ENCODE measurements at places on chromosomes 12 and 14.

- no peak for DNase-seq
Measured at GRCh38 chr12:108054496-108054895, 74.6 kb upstream of the WSCD2 start.

DNA sequence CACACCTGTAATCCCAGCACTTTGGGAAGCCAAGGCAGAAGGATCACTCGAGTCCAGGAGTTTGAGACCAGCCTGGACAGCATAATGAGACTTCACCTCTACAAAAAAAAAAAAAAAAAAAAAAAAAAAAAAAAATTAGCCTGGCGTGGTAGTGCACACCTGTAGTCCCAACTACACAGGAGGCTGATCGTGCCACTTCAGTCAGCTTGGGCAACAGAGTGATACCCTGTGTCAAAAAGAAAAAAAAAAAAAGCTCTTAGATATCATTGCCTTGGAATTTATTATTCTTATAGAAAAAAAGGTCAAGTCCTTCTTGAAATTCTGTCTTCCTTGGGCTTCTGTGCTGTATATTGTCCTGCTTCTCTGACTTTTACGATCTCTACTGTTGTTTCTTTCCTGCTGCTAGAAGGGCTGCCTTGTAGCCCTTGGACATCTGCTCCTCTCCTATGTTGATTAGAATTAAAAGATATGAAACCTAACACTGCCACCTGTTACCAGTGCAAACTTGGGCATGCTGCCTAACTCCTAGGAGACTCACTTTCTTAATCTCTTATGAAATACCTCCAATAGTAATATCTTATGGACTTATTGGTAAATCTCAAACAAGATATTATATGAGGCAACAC is 5.7 kb downstream of the TMEM19 start:
- DNase-seq = no peak

GRCh38 chr14:76938092-76938500 is 90.4 kb downstream of the IRF2BPL start:
- DNase-seq = no peak

DNA sequence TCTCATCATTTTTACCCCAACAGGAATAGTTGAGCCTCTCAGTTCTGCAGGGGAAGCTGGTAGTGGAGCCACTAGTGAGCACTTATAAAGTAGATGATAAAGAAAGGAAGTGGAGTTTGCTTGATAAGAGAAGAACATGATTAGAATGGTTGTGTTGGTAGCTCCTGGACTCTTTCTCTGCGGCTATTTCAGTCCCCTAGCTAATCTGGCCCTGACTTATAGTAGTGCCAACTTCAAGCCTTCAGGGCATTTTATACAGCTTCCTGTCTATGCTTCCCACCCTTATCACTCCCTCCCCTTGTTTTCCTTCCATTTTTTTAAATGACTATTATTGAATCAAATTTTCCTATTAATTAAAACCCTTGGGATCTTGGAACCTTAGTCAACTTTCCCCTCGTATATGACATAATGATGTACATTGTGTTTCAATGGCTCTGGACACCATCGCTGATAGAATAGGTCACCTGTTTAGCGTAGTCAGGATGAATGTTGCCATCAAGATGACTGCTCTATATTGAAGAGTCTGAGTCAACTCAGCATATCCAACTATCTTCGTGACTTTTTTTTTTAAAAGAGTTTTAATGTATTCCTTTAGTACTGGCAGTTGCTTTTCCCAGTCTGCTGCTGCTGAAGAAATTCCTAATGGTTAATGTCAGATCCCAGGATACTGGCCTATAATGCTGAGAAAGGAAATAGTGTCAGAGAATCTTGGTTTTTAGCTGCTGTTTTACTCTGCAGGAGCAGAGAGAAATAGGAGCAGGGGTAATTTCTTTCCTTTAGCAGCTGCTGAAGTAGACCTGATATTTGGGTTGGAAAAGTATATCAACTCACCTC is 16.2 kb upstream of the PCNX1 start:
- DNase-seq = no peak

DNA sequence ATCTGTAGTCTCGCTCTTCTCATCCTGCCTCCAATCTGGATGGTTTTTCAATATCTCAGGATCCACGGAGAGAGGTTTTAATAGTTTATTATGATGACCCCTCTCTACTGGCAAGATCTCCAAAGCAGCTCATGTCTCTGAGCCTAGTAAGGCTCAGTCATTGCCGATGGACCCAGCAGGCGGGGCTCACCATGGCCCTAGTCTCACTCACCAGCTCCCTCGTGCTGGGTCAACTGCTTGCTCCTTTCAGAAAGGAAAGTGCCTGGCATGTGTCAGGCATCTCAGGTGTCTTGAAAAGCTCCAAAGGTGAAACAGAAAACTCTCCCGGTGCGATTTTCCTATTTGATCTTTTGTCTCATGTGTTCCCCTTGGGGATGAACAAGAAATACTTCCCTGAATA is 179.0 kb downstream of the CALM1 start:
- DNase-seq = no peak
